ENCODE measurements at places on chromosomes 1 and 21.

DNA sequence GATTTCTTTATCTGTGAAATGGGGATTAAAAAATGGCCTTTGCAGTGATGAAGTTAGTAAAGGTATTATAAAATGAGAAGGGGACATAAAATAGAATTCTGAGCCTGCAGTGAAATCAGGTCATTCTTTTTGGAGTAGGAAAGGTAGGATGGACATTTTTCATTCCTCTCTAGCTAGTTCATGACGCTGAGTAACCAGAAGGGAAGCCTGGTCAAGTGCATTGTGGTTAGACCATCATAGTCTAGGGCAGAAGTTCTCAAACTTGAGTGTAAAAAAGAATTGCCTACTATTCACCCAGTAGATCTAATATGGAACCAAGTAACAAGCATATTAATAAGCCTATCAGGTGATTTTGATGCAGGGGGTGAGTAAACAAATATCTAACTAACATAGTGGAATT, 50.8 kb downstream of the TGFB2 start:
- DNase-seq, result no peak

DNA sequence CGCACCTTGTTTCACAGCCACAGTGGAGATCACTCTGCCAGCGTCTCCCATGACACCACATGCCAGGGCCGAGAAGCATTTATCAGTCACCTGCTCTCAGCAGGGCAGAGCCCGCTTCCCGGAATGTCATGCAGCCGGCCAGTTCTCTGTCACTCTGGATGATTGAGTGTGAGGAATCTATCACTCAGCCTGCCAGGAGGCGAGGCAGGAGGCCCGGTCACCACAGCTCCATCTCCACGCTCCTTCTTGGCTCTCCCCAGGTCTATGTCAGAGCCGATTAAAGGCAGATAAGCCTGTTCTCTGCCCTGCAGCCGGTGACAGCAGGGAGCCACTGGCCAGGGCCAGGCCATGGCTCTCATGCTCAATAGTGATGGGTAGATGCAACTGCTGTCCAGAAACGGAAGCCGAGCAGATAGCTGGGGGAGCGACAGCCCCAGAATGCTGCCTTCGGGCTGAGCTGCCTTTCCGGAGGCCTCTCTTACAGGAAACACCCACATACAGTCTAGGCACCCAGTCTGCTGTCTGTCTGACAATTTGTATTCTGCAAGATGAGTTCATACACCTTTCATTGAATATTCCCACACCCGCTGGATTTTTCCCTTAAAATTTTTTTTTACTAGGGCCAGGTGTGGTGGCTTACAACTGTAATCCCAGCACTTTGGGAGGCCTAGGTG, 64.1 kb downstream of the ACTL8 start:
- DNase-seq, result no peak

DNA sequence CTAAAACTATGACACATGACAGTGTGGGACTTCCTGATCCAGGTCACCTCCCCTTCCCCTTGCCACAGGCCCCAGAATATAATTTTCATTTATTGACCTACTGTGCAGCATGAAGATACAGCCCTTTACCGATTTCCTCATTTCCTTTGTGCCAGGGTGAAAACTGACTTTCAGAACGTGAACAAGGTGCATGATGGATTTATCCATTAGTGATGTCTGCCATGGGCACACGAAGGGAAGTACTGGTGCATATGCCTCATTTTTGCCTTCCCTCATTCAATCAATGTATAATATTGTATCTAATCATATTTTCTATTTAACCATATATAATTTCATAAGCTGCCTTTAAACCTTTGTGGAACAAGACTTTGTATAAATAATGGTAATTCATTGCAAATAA, 144.4 kb upstream of the WNT4 start:
- no peak for DNase-seq

DNA sequence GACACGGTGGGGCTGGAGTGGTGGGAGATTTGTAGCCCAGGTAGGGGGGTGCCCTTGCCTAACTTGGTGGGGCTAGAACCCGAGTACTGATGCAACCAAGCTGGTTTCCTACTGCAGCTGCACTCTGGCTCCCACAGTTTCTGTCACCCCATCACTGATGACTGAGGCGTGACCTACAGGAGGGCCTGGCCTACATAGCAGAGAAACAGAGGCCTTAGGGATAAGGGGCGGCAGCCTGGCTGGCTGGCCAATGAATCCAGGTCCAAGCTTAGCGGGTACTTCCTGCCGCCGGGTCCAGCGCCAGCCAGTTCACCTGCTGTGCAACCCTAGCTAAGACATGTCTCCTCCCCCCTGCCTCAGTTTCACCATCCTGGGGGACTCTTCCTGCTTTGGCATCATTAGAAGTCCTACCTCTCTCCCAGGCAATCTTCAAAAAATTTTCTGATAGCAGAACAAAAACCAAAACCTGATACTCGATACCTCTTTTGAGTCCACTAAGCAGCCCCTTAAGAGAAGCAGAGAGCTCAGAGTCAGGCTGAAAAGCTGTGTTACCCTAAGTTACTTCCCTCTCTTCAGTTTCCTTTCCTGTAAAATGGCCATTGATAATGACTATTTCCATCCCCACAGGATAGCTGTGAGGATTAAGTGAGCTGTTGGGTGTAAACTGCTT, 27.3 kb upstream of the RNF19B start:
- DNase-seq, result no peak

DNA sequence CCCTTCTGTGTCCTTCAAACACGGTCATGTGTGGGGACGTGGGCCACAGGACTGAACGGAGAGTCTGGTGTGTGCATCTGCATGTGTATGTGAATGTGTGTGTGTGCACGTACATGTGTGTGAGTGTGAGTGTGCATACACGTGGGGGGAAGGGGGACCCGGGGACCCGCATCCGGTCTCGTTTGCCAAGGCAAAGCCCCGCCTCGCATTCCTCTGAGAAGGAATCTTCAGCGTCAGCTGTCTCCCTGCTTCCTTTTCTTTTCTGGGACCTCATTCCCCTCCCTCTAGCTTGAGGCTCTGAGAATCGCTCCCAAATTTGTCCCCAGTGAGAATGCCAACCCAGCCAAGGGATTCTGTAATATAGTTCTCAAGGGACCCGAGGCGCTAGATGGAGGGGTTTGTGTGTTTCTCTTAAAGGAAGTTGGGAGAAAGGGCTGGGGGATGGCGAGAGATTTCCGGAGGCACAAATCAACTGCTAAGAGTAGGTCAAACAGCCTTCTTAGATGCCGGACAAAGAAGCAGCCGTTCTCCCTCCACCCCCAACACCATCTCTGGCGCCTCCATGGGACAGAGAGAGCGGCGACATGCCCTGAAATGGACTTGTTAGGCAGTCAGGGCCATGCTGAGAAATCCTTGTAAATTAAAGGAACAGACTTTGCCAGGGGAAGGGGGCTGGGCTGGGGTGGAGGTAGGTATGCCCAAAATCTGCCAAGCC, 6.6 kb downstream of the IFFO2 start:
- DNase-seq, result peak; percentile 48

GRCh38 chr1:233951804-233952203, 47.3 kb downstream of the SLC35F3 start:
- DNase-seq, result no peak

GRCh38 chr21:35349376-35350080, 300.4 kb upstream of the RUNX1 start:
- no peak for DNase-seq

GRCh38 chr1:204567071-204567470, 50.9 kb downstream of the MDM4 start:
- DNase-seq, result no peak

- no peak for DNase-seq
Measured at GRCh38 chr1:75053207-75053606, 81.0 kb upstream of the LHX8 start.

- no peak for DNase-seq
Measured at GRCh38 chr21:32184065-32184464, 94.8 kb downstream of the MIS18A start.

DNA sequence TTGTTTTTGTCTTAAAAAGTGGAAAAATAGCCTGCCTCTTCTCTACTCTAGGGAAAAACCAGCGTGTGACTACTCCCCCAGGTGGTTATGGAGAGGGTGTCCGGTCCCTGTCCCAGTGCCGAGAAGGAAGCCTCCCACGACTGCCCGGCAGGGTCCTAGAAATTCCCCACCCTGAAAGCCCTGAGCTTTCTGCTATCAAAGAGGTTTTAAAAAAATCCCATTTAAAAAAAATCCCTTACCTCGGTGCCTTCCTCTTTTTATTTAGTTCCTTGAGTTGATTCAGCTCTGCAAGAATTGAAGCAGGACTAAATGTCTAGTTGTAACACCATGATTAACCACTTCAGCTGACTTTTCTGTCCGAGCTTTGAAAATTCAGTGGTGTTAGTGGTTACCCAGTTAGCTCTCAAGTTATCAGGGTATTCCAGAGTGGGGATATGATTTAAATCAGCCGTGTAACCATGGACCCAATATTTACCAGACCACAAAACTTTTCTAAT, 35.0 kb upstream of the TDRD10 start:
- DNase-seq, result no peak

DNA sequence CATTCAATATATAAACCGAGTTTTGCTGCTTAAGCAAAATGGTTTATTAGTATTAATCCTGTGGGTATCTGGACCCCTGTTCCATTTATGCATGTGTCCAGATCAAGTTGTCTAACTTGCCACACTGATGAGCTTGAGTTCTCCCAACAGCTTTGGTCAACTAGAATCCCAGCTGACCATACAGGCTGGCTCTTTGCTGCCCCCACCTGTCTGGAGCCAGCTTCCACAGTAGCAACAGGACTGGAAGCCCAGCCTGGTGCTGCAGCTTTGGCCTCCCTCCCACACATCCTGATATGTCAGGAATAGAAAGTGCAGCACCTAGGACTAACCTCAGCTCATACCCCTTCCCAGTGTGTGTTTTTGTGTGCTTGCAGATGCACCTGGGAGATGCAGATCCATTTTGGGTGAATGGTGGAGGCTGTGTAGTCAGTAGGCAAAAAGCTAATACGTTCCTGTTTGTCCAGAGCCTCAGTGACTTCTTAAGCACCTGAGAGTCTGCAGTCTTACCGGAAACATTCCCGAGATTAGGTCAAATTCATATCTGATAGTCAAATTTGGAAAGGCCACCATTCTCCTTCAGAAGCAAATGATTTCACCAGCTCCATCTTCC, 40.9 kb upstream of the BEND5 start:
- peak; percentile 18 for DNase-seq

DNA sequence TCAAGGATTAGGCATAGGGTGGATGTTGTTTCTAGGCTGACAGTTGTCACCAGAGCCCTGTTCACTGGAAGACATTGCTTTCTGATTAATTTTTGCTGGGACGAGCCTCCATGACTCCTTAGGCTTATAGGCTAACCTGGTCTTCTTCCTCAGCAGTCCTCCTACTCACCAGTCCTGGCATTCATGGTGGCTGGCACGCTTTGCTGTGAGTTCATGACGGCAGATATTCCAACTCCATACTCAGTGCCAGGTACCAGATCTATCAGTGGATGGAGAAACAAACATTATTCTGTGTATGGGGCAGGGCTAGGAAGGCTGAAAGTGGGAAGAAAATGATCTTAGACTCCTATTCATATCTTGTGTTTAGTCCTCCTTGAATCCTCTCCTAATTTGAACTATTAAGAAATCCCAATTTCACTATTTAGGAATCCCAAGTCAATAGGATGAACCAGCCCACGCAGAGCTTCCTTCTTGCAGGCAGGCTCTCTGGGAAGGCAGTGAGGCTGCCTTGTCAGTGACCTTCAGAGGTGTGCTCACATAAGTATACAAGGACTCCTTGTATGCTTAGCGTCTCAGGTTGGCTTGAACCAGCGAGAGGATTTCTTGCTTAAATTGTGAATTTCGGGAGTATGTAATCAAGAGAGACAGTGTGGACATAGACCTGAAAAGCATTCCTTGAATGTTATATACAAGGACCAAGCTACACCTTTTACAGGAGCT, 174.6 kb upstream of the KIAA0040 start:
- no peak for DNase-seq

DNA sequence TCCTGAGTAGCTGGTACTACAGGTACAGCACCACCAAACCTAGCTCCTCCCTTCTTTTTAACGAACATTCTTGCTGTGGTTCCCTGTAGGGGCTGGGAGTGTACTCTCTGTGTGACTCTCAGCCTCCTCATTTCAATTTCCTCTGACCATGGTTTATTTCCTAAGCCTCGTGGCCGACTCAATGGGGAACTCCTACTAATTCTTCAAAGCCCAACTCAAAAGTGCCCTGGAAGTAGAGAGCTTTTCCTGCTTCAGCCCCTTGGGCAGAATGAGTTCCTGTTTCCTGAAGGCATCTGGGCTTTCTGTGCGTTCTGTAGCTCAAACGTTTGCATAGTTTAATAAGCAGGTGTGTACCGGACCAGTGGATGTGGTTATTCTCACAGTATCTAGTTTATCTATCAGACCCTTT, 70.9 kb upstream of the ACOT11 start:
- DNase-seq, result no peak

DNA sequence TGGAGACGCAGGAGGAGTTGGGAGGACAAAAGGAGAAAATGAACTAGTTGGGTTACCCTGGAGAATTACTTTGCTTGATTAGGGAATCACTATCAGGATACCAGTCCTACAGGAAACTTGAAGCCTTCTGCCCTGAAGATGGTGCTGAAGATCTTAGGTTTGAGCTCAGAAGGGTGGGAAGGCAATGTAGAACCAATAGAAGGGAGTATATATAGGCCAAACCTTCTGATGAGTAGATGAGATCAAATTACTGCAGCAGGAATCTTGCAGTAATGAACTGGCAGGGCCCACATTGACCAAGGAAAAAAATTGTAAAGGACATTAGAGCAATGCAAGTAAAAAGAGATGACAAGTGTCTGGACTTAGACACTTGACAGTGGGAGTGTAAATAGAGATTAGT, 116.3 kb upstream of the CACYBP start:
- peak; percentile 13 for DNase-seq

GRCh38 chr1:236417336-236417735, 23.2 kb downstream of the EDARADD start:
- DNase-seq, result no peak

GRCh38 chr1:200969726-200970561, 53.6 kb downstream of the KIF21B start:
- DNase-seq, result no peak

DNA sequence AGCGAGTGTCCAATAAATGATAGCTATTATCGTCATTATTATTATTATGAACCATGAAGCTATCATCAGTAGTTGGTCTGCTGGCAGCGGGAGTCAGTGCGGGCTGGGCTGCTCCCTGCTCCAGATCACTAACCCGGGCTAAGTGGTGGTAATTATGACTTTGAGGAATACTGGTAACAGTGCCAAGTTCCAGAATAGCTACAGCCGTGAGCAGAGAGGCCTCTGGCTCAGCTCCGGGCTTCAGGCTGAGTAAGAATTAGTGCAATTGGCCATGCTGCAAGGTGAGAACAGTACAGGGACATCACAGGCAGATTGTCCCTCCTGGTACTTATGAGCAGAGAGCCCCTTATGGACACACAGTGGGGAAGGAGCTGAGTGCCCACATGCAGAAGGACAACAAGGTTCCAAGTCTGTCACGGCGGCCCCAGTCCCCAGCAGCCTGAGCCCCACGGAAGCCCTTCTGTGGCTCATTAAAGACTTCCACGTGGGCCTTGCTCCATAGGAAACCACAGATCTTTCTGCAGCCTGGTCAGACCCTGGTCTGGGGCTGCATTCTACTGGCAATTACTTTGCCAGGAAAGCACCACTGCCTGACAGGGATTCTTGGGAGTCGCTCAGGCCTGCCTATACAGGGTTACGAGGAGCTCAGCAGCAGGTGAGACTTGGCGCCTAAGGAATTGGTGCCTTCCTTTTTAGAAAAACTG, 235.1 kb downstream of the RRAGC start:
- DNase-seq, result no peak

Data from HepG2 (cell line).